NCI-H187 (cell line): ENCODE measurements at places on chromosomes 12 and 14.

DNA sequence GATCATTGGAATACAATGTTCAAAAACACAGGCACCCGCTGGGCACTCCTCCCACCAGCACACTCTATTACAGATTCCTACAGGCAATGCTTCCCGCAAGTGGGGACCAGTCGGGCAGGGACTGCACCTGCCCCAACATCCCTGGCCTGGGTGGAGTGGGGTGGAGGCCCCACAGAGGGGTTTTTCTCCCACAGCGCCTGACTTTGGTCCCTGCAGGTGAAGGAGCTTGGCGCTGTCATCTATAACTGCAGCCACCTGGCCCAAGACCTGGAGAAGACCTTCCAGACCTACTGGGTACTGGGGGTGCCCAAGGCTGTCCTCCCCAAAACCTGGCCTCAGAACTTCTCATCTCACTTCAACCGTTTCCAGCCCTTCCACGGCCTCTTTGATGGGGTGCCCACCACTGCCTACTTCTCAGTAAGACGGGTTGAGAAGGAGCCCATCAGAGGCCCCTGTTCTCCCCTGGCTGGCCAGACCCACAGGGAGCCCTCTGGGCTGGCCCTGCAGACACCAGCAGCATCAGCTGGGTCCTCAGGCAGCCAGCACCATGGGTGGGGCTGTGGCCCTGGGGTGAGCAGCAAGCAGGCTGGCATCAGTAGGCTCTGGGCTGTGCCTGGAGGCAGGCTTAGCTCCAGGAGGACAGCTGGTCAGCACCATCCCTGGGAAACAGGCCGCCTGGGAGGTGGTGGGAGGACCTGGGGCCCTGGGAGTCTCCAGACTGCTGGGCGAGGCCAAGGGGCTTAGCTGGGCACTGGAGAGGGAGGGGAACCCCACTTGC, 6.0 kb downstream of the PLD4 start:
- no peak for DNase-seq

- no peak for DNase-seq
These were observed 92.0 kb downstream of the ITPR2 start for GRCh38 chr12:26740991-26741390.

GRCh38 chr14:29518335-29518734, 409.3 kb downstream of the PRKD1 start:
- no peak for DNase-seq

DNA sequence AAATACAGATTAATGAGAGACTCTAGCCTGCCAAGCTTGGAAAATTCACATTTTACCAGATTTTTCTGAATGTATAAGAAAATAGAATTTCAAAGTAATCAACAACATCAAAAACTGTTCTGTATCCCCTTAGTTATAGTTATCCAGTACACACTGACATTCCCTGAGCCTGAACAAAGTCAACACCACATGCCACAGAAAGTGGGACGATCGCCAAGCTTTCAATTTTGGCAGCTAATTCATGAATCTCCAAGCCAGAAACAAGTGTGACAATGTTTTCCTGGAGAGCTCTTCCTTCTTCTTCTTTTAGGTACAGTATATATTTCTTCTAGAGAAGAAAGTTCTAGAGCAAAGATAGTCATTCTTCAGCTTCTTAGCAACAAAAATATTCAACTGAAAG, 290.2 kb downstream of the PRKD1 start:
- DNase-seq, result no peak

GRCh38 chr12:98359856-98360255, 155.5 kb upstream of the TMPO start:
- DNase-seq, result no peak

DNA sequence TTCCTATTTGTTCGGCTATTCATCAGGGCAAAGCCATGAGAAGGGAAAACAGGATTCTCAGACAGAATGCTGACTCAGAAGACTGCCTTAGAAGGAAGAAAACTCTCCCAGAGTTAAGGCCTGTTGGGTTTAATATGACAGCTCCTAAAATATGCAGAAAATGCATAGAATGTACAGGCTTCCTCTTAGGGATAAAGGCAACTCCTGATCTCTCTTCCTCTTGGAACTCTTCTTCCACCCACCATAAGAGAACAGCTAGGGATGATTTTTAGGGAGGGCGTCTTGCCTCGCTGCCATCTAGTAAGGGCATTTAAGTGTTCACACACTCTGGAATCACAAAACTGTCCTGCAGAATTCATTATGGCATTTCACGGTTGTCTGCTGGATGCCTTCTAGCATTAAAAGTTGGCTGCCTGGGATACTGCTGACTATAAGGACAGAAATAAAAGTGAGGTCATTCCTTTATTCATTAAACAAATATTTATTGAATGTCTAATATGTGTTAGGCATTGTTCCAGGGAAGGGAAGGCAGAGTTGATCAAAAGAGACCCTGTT, 73.7 kb downstream of the DCAF5 start:
- DNase-seq, result no peak

DNA sequence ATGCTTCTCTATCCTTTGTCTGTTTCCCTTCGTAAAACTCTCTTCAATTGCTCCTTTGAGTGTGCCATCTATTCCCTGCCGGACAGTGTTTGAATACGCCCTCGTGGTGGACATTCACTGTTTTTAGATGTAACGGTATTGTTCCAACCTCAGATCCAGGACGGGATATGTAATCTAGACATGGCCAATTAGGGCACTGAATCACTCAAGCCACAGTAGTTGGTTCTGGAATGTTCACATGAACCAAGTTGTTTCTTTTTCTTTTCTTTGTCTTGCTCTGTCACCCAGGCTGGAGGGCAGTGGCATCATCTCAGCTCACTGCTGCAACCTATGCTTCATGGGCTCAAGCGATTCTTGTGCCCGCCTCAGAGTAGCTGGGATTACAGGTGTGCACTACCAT, 204.2 kb upstream of the PLXNC1 start:
- DNase-seq, result no peak

DNA sequence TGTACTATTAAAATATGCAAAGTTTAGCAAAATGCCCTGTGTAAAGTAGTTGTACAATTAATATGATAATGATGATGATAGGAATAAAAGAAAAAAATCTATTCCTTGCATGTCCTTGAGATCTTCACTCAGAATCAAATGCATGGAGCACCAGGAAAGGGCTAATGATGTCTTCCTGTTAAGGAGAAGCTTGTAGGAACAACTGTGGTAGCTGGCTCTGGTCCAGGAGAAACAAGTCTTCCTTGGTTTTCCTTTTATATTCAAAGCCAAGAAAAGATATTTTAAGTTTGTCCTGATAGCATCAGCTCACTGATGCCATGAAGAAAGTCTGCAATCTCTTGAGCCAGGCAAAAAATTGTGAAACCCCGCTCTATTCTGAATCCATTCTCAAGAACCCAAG, 138.9 kb downstream of the PIK3C2G start:
- DNase-seq, result no peak

DNA sequence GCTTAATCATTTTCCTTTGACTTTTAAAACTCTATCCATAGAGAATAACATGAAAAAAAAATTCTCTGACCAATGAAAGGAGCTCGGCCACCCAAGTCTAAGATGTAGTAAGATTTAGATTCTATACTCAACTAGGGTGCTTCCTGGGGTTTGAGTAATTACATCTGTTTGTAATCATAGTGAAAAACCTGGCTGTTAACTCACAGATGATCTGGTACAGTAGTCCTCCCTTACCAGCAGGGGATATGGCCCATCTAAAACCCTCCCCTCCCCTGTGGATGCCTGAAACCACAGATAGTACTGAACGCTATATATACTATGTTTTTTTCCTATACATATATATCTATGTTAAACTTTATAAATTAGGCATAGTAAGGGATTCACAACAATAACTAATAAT, 89.2 kb downstream of the DAAM1 start:
- no peak for DNase-seq

DNA sequence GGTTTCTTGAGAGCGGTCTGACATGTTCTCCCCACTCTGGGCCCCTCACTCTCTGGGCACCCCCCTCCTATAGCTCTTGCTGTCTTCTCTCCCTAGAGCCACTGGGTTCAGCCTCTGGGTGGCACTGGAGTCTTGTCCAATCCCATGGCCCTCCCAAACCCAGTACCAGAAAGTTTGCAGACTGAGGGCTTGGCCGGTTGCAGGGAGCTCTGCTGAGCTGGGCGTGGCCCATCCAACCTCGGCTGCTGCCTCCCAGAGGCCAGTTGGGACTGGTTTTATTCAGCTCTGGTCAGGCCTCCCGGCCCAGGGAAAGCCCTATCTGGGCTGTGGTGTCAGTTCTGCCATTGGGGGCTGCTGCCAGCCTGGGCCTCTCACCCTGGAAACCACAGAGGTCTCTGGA, 37.9 kb downstream of the ISCA2 start:
- no peak for DNase-seq

GRCh38 chr12:108448246-108448645, 66.8 kb upstream of the FICD start:
- DNase-seq, result no peak

DNA sequence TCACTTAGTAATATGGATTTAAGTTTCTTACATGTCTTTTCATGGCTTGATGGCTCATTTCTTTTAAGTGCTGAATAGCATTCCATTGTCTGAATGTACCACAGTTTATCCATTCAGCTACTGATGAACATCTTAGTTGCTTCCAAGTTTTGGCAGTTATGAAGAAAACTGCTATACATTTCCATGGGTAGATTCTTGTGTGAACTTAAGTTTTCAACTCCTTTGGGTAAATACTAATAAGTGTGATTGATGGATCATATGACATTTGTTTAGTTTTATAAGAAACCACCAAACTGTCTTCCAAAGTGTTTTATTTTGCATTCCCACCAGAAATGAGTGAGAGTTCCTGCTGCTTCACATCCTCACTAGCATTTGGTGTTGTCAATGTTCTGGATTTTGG, 119.2 kb downstream of the NAV3 start:
- no peak for DNase-seq
